ENCODE measurements at places on chromosomes 6 and 20.

GRCh38 chr6:72825315-72825911 is 203.5 kb downstream of the KCNQ5 start:
- no peak for DNase-seq

DNA sequence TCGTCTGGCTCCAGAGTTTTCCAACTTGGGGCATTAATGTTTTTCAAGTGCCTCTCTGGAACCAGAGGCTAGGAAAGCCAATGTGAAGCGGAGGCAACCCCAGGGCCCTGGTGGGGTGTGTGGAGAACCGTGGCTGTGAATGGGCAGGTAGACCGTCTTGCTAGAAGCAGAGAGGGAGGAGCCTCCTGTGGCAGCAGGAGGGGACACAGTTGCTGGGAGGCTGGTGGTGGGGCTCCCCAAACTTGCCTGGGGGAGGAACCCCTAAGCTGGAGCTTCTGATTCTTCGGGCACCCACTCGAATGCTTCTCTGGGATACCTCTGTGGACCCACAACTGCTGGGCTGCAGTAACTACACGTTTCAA is 65.3 kb upstream of the APCDD1L start:
- DNase-seq: no peak

GRCh38 chr20:4135385-4136077 is 120.2 kb upstream of the RNF24 start:
- DNase-seq: no peak

GRCh38 chr6:712805-713204 is 19.9 kb upstream of the EXOC2 start:
- DNase-seq: no peak

- no peak for DNase-seq
These were observed 1.8 kb upstream of the WRNIP1 start for GRCh38 chr6:2763345-2763841.

DNA sequence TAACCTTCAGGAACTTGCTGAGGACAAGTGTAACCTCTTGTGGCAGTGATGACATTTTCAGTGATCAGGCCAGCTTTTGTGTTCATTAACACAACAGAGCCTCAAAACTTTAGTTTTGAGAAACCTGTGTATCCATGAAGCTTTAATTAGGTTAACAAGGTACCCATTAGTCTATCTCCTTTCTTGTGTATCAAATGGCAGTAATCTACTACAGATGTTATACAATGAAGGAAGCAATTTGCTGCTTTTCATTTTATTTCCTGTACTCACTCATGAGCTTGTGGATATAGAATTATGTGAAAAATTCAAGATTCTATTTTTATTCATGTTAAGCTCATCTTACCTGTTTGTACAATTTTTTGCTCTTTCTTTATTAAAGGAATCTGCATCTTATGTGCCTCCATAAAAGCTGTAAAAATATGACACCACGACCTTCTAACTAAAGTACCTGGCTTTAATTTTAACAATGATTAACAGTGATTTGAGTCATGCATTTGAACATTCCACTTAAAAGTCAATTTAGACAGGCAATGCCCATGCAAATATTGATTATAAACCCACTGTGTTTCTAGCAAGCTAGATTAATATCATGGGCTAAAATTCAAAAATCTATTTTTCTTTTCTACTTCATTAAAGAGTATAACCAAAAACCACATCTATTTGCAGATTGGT is 897.3 kb downstream of the KIF16B start:
- DNase-seq: no peak

GRCh38 chr6:161418463-161418945 is 144.6 kb upstream of the AGPAT4 start:
- no peak for DNase-seq

DNA sequence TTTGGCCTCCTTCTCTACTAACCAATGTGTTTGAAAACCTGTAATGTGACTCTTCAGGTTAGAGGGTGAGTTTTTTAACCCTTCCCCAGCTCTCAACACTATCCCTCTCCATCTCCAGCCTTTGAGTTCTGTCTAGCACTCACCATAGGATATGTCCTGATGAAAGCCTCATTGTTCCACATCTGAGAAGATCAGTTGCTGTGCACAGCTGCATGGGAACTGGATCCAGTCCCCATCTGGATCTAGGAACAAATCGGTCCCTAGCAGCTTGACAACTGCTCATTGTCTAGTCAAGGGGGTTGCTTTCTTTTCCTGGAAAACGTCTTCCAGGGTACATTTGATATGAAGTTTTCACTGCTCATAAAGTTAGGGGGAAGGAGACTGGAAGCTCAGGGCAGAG is 45.4 kb upstream of the AGPAT4 start:
- no peak for DNase-seq

GRCh38 chr6:68497927-68498326 is 137.2 kb upstream of the ADGRB3 start:
- no peak for DNase-seq

DNA sequence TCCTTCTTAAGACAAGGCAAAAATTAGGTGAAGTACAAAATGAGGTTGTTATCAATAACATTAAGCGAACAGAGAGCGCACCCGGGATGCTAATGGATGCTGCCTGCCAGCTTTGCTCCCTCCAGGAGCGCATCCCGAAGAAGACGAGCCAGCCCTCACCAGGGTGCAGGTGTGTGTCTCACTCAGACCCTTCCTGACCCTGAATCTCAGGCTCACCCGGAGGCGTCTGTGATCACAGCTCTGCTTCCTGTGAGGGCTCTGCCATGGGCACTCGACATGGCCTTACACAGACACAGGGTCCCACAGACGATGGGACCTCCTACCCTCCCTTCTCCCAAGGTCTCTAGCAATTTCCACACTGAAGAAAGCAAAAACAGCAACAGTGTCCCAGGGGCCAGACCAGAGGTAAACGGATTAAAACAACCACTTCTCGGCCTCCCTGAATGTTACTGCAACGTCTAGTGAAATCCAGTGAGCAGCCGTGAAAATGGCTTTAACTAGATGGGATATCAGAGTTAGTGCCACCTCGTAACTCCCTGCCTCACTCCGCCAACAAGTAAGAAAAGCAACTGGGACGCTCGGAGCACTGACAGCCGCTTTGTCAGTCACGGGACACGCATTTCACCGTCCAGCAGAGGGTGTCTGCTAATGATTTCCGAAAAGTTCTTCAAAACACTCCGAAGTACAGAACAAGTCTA is 11.7 kb downstream of the ZBTB46 start:
- no peak for DNase-seq

GRCh38 chr6:166435574-166435973 is 52.8 kb upstream of the MPC1 start:
- DNase-seq: no peak

GRCh38 chr20:29744071-29744470 is 1513.4 kb upstream of the DEFB115 start:
- no peak for DNase-seq

DNA sequence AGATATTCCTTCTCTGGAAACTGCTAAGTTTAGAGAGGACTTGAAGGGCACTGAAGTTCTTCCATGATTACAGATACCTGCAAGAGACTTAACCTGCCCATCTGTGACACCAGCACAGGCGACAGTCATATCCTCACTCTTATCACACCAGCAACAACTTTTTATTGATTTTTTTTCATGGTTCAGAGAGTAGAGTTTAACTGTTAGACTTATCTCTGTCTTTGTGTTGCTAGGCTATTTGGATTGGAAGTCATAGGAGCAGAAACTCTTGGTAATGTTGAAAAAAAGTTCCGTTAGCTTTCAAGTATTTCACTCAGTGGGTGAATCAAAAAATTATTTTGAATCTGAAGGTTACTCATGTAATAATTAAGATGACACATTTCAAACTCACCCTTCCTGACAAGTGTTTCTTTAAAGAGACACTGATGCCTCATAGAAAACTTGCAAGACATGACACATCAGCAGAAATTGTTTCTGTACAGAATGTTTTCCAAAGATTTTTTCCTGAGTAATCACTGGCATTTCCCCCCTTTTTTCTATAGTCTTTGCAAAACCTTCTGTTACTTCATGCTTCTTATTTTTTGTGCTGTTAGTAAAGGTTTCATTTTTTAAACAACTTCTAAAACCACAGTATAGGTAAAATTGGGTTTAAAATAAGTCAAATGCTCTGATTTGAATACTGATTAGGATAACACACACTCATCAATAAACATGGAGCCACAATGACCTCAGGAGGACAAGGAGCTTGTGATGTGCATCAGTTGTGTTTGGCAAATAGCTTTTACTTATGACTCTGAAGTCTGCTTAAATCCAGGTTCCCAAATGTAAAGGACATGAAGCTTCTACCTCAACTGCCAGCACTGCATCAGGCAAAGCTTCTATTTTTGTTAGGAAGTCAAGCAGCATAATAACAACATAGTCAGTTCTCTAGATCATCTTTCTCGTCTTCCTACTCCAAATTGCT is 252.9 kb upstream of the MAN1A1 start:
- no peak for DNase-seq

GRCh38 chr20:2261046-2261485 is 34.7 kb upstream of the TGM3 start:
- no peak for DNase-seq

- DNase-seq: no peak
These were observed 11.6 kb upstream of the NQO2 start for GRCh38 chr6:2988094-2988425.

DNA sequence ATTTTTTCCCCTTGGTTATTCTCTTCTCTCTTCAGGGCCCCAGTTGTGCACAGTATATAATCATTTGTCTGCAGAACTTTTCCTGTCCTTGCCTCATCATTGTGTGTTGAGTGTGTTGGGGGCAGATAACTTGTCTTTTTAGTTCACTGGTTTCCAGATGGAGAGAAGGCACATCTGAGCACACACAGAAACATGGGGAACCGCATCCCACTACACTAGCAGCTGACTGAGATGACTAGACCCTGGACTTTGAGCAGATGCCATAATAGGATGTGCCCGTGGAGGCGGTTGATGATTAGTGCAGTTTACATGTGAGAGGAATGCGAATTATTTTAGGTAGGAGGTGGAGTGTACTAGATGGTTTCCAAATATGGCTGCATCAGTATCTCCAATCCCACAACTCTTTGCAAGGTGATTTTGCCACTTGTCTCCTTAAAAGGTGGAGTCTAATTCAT is 26.5 kb upstream of the SH3BGRL2 start:
- no peak for DNase-seq

DNA sequence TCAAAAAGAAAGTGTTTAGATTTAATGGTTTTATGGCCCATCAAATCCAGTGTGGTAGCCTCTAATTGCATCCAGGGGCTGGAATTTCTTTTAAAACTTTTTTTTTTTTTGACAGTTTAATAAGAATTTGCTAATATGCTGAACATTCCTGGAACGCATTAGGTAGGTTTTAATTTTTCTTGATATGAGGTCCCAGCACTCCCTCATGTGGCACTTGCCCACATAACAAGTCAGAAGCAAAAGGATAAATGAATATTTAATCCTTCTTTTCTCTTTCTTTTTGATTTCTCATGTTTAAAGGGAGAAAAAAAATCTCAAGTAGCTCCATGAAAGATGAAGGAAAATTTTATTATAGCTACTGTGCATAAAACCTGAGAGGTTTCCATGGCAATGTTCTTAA is 13.5 kb downstream of the HAO1 start:
- DNase-seq: no peak
